ENCODE measurements at places on chromosomes 5 and 9. TPM values are rescaled to one million over a fixed set of nuclear protein-coding genes. Genes with fewer than 3 reads are reported as not detected.

Gene SMIM3
- total RNA-seq, result 3.0 TPM

DNA sequence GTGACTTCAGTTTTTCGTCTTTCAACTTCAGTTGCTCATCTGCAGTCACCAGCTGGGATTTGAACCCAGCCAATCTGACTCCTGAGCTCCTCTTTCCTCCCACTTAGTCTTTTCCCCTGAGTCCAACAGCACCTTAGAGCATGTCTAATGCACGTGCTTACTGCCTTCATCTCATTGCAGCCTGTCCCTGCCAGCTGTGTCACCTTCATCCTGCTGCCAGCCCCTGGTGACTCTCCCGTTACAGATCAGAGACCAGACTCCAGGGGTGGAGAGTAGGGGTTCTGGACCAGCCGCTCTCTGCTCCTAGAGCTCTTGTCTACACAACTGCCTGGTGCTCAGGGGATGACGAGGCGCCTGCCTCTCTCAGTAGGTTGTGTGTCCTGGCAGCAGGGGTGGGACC lies 132.9 kb upstream of the LMX1B start:
- H3K27me3 ChIP-seq, result peaks cover 9% of the 10 kb centered on the region
- no peak overlapping the region for H3K4me3 ChIP-seq
- H3K4me1 ChIP-seq, result no peaks in the 10 kb centered on the region
- no peak overlapping the region for H3K27ac ChIP-seq

DNA sequence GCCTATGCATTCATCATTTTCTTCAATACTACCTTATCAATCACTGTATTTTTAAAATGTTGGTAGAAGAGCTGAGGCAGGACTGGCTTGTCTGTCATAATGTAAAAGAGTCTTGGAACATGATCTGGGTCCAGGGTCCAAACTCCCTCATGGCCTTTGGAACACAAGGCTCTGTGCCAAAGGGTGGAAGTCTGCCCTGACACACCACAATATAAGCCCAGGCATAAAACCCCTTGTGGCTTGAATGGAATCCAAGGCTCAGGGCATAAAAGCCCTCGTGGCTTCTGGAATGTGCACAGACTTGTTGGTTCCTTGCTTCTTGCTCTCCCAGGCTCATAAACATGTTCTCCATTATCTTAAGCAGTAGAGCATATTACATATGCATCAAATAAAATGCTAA lies 48.0 kb downstream of the GABRB2 start:
- no peak overlapping the region for H3K4me3 ChIP-seq
- no peak overlapping the region for H3K27ac ChIP-seq
- peaks cover 6% of the 10 kb centered on the region for H3K4me1 ChIP-seq
- no peak for DNase-seq
- peaks cover 4% of the 10 kb centered on the region for H3K36me3 ChIP-seq

GRCh38 chr9:8287501-8287900 lies 487.9 kb upstream of the DMAC1 start:
- H3K4me3 ChIP-seq, result no peak overlapping the region
- DNase-seq, result no peak
- no peak overlapping the region for H3K27ac ChIP-seq
- H3K36me3 ChIP-seq, result no peaks in the 10 kb centered on the region
- no peaks in the 10 kb centered on the region for H3K4me1 ChIP-seq

Gene STC2
- total RNA-seq, result 3.6 TPM

- H3K4me3 ChIP-seq, result no peak overlapping the region
- no peaks in the 10 kb centered on the region for H3K27me3 ChIP-seq
- H3K36me3 ChIP-seq, result no peaks in the 10 kb centered on the region
- peaks cover 3% of the 10 kb centered on the region for H3K4me1 ChIP-seq
- no peak overlapping the region for H3K27ac ChIP-seq
- DNase-seq, result no peak
Observed at GRCh38 chr5:74064911-74065310, 438.9 kb downstream of the ARHGEF28 start.

DNA sequence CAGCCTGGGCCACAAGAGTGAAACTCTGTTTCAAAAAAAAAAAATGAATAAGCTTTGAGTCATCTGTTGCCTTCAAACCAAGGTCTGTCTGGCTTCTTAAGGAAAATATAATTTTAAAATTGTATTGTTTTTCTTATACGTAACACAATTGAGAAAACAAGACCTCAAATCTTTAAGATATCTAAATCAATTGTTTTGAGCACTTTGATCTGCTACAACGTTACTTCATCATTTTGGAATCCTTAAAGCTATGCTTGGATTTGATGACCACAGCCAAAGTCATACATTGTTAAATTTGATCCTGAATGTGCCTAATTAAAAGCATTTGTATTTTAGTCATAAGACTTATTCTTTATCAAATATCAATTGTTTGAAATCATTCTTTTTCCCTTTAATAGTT lies 37.7 kb upstream of the VCAN start:
- no peaks in the 10 kb centered on the region for H3K27me3 ChIP-seq
- no peaks in the 10 kb centered on the region for H3K36me3 ChIP-seq

- H3K4me1 ChIP-seq, result peaks cover 9% of the 10 kb centered on the region
- DNase-seq, result no peak
- no peak overlapping the region for H3K4me3 ChIP-seq
Observed at GRCh38 chr5:124310453-124310852, 436.0 kb downstream of the ZNF608 start.
